Posterior cingulate gyrus (tissue), 11 donors: ENCODE measurements at places on chromosomes 3 and 15.
A peak's percentile ranks its signal among the peaks of the same experiment; 100 is the strongest.

DNA sequence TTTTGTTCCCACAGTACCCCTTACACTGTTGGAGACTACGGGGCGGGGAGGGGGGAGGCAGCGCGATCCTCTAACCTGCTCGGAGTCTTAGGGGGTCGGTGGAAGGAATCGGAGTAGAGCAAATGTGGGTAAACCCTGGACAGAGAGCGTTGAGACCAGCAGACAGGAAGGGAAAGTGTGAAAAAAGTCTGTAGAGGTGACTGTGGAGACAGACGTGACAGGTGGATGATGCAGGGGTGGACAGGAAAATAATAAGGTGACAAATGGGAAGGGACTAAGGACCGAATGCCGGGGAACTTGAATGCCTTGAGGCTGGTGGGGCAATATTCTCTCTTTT, 424 bp downstream of the EAF2 start:
- no peak for DNase-seq

- peak; percentile 75 for DNase-seq
Measured at GRCh38 chr3:52291508-52292181, 4.0 kb downstream of the GLYCTK start.

DNA sequence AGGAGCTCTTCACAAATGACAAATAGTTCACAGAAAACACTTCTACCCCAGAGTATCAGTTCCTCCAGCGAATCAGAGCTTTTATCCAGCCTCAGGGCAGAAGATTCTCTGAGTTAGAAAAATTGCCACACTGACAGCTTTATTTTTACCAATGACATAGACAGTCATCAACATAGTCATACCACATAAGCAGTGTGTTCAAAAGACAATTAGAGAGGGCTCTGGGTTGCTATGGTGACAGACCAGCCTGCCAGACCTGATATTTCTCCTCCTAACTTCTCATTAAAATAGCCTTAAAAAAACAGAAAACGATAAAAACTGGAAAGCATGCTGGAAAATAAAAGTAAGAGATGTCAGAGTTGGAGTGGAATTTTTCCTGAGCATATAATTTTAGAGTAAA, 45.9 kb upstream of the COL6A5 start:
- DNase-seq = no peak

GRCh38 chr3:115823083-115823482, 199.8 kb downstream of the GAP43 start:
- no peak for DNase-seq

DNA sequence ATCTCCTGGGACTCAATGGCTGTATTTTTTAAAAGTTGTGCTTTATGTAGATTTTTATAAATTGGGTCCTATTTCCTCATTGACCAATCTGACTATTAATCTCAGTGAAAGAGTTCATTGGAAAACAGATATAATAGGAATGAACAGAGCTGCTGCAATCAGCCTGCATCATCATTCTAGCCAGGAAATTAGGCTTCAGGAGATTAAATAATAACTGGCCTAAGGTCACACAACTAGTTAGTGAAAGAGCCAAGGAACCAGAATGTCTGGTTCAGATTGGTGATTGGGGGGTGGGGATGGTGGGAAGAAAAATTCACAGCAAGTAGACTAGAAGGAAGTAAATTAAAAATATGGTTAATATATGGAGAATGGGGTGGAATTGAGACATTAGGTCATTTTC, 180.9 kb upstream of the ROPN1 start:
- no peak for DNase-seq

DNA sequence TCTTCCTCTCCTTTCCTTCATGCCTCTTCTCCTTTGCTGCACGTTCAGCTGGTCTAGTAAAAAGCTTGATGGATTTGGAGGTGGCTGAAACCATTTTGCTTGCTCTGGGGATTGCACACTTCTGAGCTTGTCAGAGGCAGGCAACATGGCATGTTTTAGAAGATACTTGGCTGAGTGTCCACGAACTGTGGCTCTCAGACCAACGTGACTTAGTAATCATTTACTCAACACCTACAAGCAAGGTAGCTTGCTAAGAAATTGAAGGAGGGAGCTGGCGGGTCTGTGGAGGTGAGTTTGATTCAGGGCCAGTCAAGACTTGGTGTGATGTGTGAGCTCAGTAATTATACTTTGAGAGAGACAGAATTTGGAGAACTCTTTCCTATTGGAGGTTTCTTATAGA, 196.0 kb downstream of the LPP start:
- no peak for DNase-seq

- no peak for DNase-seq
Measured at GRCh38 chr15:61037031-61037430, 192.1 kb downstream of the RORA start.

- DNase-seq = no peak
Measured at GRCh38 chr3:46626039-46626438, 13.7 kb downstream of the FAM240A start.

- DNase-seq = no peak
Measured at GRCh38 chr3:11288021-11288491, 15.9 kb downstream of the ATG7 start.

GRCh38 chr3:48013288-48013980, 2.8 kb downstream of the MAP4 start:
- no peak for DNase-seq

DNA sequence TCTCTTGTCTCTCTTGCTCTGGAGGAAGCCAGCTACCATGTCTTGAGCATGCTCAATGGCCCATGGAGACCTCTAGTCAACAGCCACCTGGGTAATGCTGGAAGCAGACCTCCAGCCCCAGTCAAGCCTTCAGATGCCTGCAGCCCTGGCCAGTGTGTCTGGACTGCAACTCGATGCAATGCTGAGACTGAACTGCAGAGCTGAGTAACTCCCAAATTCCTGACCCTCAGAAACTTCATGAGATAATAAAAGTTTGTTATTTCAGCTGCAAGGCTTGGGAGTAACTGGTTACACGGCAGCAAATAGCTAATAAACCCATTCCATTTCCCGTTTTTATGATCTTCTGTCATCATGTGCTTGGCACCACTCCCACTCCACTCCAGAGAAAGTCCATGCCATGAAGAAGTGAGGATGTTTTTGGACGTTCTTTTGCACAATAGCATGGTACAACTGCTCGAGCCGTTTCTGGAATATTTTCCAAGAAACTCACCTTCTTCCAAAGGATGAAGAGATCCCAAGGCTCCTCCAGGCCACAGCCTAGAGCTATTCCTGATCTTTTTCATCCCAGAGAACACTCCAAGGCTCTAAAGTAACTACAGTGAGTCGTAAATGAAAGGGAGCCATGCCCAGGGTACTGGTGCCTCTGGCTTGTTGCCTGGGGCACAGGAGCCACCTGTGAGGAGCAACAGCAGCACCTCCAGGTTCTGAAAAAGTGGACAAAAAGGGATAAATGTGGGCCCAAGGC, 72.0 kb upstream of the KLF13 start:
- peak; percentile 55 for DNase-seq

- DNase-seq = no peak
Measured at GRCh38 chr3:111901637-111902036, 42.6 kb downstream of the PHLDB2 start.

DNA sequence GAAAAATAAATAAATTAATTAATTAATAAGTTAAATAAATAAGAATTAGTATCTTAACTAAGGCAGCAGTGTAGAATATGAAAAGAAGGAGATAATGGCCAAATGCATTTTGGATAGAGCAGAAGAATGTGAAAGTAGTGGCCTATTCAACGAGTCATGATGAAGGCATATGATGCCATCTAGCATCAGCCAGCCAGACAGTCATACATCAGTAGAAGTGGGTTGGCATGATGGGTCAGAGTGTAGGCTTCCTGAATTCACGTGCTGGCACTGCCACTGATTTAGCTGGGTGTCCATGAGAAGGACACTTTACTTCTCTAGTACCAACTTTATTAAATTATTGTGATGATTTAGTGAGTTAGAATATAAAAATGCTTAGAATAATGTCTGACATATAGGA, 256.1 kb upstream of the ARPP21 start:
- DNase-seq = no peak

GRCh38 chr3:46669191-46669999, 24.1 kb downstream of the ALS2CL start:
- DNase-seq = peak; percentile 6

- DNase-seq = no peak
Measured at GRCh38 chr3:190119461-190120268, 1.0 kb downstream of the P3H2 start.

- DNase-seq = no peak
Measured at GRCh38 chr15:29278436-29279105, 8.9 kb upstream of the NSMCE3 start.

GRCh38 chr3:8597219-8597853, 47.3 kb downstream of the SSUH2 start:
- no peak for DNase-seq

DNA sequence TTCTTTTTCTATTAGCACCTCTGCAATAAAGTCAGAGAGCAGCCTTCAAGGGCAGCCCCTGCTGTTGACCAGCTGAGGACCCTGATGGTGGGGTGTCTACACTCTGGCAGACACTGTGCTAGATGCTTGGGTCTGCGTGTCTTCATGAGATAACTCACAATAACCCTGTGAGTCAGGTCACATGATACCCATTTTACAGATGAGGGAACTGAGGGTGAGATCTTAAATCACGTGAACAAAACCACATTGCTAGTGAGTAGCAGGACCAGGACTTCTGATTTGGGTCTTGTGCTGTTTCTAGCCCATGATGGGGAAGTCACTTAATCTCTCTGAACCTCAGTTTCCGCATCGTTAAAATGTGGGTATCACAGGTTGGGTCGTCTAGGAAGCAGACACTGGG, 118.5 kb upstream of the LIPC start:
- DNase-seq = no peak

DNA sequence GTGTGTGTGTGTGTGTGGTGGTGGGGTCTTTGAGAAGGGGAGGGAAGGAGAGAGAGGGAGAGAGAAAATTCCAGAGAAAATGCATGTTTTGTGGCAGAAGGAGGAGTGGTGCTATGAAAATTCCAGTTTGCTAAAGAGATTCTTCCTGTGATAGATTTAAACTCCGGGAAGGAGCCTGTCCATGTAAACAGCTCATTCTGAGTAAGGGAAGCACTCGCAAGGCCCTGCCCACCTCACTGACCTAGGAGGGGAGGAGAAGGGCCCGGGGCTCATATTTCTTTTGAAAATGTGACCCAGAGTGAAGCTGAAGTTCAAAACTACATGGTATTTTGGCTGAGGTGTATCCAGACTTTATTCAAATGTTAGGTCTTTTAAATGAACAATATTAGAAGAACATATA, 41.3 kb downstream of the ADAMTSL3 start:
- no peak for DNase-seq

DNA sequence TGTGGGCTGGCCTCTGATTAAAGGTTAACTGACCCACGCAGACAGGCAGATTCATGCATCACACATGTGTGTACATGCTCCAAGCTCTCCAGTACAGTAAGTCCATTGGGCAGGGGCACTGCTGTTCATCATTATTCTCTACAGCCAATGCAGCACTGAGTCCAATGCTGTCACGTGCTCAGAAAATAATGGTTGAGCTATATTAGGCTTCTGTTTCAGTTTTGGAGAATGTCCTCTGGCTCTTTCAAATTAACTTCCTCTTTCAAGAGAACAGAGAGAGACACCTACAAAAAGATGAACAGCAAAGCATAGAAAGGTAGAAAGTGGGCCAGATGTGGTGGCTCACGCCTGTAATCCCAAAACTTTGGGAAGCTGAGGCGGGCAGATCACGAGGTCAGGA, 202.6 kb downstream of the MEX3B start:
- DNase-seq = no peak

DNA sequence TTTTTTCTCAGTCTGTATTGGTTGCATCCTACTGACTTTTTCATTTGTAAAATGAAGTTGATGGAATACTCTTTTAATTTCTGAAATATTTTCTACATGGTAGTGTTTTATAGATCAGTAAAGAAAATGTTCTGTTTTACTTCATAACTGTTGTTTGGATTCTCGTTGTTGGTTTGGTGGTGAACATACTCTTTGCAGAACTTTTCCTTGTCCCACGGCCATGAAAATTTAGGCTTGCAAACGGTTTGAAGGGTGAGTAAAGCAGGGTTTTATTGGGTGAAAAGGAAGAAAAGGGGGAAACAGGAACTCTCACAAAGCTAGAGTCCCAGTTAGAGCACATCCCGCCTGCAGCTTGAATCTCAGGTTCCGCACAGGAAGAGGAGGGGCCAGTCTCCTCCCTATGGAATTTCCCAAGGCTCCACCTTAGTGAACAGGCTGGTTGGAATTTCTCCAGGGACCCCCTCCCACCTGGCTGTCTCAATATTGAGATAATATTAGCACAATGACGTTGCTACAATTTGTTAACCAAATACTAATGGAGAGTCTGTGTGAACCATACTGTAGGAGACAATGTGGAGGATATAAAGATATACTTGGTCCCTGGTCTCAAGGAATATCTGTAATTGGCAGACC, 5.6 kb downstream of the PDCD6IP start:
- no peak for DNase-seq

GRCh38 chr3:8621872-8622271, 22.7 kb downstream of the SSUH2 start:
- DNase-seq = no peak

- no peak for DNase-seq
Measured at GRCh38 chr3:127151251-127151564, 41.7 kb upstream of the PRR23E start.

DNA sequence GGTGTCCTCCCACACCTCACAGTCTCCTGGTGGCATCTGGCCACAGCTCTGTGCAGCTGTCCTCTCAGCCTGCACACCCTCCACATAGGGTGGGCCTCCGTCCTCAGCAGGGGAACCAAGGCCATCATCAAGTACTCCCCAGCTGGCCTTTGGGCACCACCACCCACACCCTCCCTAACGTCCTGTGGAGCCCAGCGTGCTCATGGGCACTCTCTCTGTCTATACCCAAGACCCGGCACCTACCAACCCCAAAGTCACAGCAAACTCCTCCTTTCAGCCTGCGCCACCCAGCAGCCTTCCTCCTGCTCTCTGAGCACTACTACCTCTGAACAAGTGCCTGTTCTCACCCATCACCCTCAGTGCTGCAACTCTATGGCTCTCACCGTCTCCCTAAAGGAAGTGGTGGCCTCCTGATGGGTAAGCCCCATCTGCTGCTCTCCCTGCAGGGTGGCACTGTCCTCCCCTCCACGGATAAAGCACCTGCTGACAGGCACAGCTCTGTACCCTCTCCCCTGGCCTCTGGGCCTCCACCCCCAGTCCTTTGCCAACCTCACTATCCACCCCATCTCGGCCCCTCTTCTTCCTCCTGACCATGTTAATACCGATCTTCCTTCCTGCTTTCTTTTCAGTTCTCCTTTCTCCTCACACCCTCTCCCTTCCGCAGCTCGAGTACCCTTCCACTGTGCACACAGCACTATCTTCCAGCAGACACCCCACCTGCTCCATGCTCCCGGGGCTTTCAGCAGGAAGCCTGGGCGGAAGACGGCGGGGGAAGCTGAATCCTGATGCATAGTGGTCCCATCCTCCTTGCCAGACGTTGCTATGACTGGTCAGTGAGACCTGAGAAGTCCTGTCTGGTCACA, 31.5 kb downstream of the SLC41A3 start:
- DNase-seq = no peak

DNA sequence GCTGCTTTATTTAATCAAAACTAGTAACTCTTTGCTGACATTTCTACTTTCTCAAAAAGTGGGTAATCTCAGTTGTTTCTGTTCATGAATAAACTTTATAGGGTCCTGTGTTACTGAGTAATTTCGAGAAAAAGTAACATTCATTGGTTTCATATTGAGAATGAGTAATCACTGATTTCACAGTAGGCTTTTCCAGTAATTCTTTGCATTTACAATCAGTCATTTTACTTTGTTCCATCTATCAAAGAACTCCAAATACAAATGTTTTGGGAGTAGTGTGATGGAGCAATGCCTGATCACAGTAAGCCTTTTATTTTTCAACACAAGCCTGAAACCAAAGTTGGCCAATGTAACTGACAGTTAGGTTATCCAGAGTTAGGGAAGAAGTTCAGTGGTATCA, 353.6 kb downstream of the ULK4 start:
- DNase-seq = no peak
